ENCODE measurements at places on chromosomes 2 and 18. TPM values are rescaled to one million over a fixed set of nuclear protein-coding genes. Genes with fewer than 3 reads are reported as not detected.

ADAM23 gene
- total RNA-seq, result 16.4 TPM

- H3K4me3 ChIP-seq, result no peak overlapping the region
- H3K27ac ChIP-seq, result no peak overlapping the region
- no peaks in the 10 kb centered on the region for H3K4me1 ChIP-seq
Measured at GRCh38 chr2:212958757-212959295, 192.6 kb downstream of the IKZF2 start.

DNA sequence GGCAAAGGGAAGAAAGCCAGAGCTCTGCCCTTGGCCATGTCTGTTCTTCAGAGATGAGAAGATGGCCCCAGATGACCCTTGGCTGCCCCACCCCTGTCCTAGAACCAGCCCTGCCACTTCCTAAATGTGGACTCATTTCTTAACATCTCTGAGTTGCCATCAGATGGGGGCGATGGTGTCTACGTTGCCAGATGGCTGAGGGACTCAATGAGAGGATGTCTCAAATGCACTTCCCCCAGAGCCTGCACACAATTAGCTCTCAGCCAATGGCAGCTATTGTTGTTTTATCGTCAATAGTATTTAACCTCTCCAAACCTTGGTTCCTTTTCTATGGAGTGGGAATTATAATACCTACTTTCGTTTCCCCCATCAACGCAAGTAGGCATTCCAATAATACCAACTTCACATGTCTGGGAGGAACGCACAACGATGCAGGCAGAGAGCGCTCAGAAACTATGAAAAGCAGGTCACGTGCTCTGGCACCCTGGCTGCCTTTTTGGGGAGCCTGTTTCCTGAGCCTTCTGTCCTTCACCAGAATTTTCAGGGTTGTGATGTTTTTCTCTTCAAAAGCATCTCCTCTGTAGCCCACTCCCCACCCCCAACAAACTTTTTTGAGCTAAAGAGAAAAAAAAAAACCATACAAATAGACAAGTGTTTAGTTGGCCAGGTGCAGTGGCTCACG lies 100.3 kb downstream of the MCFD2 start:
- H3K36me3 ChIP-seq, result peaks cover 5% of the 10 kb centered on the region
- peaks cover 7% of the 10 kb centered on the region for H3K27me3 ChIP-seq
- DNase-seq, result no peak
- H3K4me1 ChIP-seq, result peaks cover 9% of the 10 kb centered on the region
- no peak overlapping the region for H3K4me3 ChIP-seq

GRCh38 chr2:196500686-196501431 lies 138.7 kb upstream of the CCDC150 start:
- H3K27me3 ChIP-seq, result peaks cover 4% of the 10 kb centered on the region
- peaks cover 4% of the 10 kb centered on the region for H3K36me3 ChIP-seq
- no peak overlapping the region for H3K4me3 ChIP-seq

DNA sequence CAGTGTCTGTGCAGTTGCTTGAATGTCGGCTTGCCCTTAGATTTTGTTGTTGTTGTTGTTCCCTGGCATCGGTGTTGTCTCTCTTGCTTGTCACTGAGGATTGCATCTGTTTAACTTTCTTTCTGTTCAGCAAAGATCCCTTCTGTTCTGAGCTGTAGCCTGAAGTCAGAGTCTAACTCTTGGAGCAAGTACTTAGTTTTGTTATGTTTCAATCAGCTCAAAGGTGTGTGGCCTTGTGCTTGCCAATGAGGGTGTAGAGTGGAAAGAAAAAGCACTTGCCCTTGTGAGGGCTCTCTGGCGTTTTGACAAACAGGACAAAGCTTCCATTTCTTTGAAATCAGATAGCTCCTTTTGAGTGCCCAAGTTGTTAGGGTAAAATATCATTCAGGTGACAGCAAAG lies 757.1 kb upstream of the CDH7 start:
- no peak overlapping the region for H3K4me3 ChIP-seq
- no peak overlapping the region for H3K27ac ChIP-seq
- H3K36me3 ChIP-seq, result no peaks in the 10 kb centered on the region
- no peak for DNase-seq
- H3K27me3 ChIP-seq, result no peaks in the 10 kb centered on the region

DNA sequence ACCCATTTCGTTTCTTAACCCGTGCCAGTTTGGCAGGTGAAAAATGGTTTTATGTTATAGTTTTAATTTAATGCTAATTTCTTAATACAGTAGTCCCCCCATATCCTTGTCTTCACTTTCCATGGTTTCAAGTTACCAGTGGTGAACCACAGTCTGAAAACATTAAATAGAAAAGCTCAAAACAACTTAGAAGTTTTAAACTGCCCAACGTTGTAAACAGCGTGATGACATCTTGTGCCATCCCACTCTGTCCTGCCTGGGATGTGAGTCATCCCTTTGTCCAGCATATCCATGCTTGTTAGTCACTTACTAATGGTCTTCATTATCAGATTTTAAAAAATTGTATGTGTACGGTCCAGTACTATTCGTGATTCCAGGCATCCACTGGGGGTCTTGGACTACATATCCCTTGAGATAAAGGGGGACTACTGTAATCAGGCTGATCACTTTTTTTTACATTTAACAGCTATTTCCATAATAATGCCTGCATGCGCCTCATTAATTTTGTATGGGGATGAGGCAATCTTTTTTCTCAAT lies 31.9 kb downstream of the SLC66A3 start:
- H3K27me3 ChIP-seq, result no peaks in the 10 kb centered on the region
- no peak overlapping the region for H3K4me3 ChIP-seq
- H3K36me3 ChIP-seq, result no peaks in the 10 kb centered on the region

GRCh38 chr2:101408925-101409324 lies 21.6 kb upstream of the CREG2 start:
- no peak overlapping the region for H3K4me3 ChIP-seq
- peaks cover 3% of the 10 kb centered on the region for H3K27me3 ChIP-seq
- peaks cover 8% of the 10 kb centered on the region for H3K4me1 ChIP-seq

GRCh38 chr2:176892676-176893226 lies 319.8 kb upstream of the HNRNPA3 start:
- peak overlapping the region; percentile 80 for H3K27ac ChIP-seq
- no peaks in the 10 kb centered on the region for H3K36me3 ChIP-seq
- H3K27me3 ChIP-seq, result peaks cover 7% of the 10 kb centered on the region
- peak overlapping the region; percentile 62 for H3K4me3 ChIP-seq
- peaks cover 14% of the 10 kb centered on the region for H3K4me1 ChIP-seq

DNA sequence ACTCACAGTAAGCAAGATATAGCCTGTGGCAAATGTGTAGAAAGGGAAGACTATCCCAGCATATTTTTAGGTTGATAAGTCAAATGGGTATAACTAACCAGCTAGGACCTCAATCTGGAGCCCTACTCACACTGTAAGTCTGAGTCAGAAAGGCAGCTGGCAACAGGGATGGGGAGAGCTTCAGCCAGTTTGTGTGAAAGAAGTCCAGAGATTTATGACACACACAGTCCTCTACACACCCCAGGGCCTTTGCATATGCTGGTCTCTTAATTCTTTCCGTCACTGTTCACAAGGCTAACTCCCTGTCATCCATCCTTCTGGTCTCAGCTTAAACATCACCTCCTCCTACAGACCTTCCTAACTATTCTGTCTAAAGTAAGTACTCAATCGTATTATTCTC lies 5.9 kb upstream of the TCF4 start:
- no peak for DNase-seq
- peaks cover 4% of the 10 kb centered on the region for H3K36me3 ChIP-seq
- H3K4me3 ChIP-seq, result no peak overlapping the region
- H3K27me3 ChIP-seq, result no peaks in the 10 kb centered on the region
- no peaks in the 10 kb centered on the region for H3K4me1 ChIP-seq

DNA sequence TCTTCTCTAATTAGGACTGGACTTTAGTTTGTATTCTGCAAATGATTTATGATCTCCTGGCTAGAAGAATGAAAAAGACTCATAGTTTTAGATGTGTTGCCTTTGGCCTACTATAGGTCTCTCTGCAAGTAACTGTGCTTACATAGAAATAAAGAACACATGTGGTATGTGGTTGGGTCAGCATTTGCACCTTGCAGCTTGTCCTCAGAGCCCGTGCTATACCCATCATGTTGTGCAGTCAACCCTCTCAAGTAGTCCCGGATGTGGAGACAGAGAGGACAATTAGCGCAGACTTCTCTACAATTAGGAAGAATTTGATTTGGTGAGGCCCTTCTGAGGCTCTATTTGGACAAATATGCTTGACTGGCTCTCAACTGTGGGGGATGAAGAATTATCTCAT lies 203.7 kb upstream of the ITGA4 start:
- no peaks in the 10 kb centered on the region for H3K36me3 ChIP-seq
- no peak overlapping the region for H3K4me3 ChIP-seq
- H3K27me3 ChIP-seq, result no peaks in the 10 kb centered on the region
- no peak overlapping the region for H3K27ac ChIP-seq

All from glutamatergic neuron (in vitro differentiated cells).